ENCODE measurements at places on chromosomes 5 and 9. TPM values are rescaled to one million over a fixed set of nuclear protein-coding genes. Genes with fewer than 3 reads are reported as not detected.

Gene FAM221B
- total RNA-seq: not detected

Gene NFIB
- total RNA-seq: not detected

Gene SLC6A18
- total RNA-seq: not detected

Gene GOLGA1
- total RNA-seq: 16.6 TPM

Gene HK3
- total RNA-seq: 0.44 TPM

Gene CKMT2
- total RNA-seq: not detected

Gene SLC6A3
- not detected for total RNA-seq

Gene SLC4A9
- total RNA-seq: not detected

Gene CDK9
- 105 TPM for total RNA-seq

Gene PLAC8L1
- 0.37 TPM for total RNA-seq

Gene GPX3
- total RNA-seq: not detected

Gene WNK2
- total RNA-seq: 2.2 TPM

Gene ADGRV1
- total RNA-seq: 0.05 TPM

Gene ABO
- 0.60 TPM for total RNA-seq

Data from activated T-helper 1 cell treated with anti-CD3 and anti-CD28 coated beads, Interleukin-12 subunit alpha, Interleukin-12 subunit beta, Interleukin-2, Interleukin-4 antibody, amounts not matched to agents 30 ng/mL and 10 ng/mL and 1 ng/mL, durations not matched to agents 14 hours and 24 hours and 36 hours (primary cell).